GM19239 (cell line): ENCODE measurements at places on chromosomes 7 and 10.

- DNase-seq: no peak
These were observed 19.2 kb downstream of the YKT6 start for GRCh38 chr7:44220046-44220357.

GRCh38 chr10:110508806-110509544, 11.3 kb downstream of the DUSP5 start:
- no peak for DNase-seq

GRCh38 chr7:40551685-40552576, 417.1 kb downstream of the SUGCT start:
- DNase-seq: no peak

DNA sequence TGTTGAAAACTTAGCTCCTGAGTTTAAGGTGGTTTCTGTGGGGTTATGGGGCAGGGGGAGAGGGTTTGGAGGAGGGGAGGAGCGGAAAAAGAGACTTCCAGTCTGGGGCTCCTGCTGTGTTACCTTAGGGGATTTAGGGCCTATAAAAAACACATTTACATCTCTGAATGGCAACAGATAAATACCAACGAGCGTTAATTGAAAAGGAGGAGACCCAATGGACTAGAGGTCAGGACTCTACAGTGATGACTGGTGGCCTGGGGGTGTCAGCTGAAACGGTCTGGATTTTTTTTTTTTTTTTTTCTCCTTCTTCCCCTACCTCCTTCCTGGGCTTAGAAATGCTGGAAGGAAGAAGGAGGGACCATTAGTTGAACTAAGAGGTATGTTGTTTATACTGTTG, 47.4 kb downstream of the AUTS2 start:
- no peak for DNase-seq

- DNase-seq: no peak
These were observed 14.8 kb upstream of the GSAP start for GRCh38 chr7:77430927-77431326.

- no peak for DNase-seq
These were observed 10.9 kb upstream of the MAP3K8 start for GRCh38 chr10:30422981-30423654.

GRCh38 chr7:23211589-23211988, 29.7 kb downstream of the NUP42 start:
- DNase-seq: no peak

DNA sequence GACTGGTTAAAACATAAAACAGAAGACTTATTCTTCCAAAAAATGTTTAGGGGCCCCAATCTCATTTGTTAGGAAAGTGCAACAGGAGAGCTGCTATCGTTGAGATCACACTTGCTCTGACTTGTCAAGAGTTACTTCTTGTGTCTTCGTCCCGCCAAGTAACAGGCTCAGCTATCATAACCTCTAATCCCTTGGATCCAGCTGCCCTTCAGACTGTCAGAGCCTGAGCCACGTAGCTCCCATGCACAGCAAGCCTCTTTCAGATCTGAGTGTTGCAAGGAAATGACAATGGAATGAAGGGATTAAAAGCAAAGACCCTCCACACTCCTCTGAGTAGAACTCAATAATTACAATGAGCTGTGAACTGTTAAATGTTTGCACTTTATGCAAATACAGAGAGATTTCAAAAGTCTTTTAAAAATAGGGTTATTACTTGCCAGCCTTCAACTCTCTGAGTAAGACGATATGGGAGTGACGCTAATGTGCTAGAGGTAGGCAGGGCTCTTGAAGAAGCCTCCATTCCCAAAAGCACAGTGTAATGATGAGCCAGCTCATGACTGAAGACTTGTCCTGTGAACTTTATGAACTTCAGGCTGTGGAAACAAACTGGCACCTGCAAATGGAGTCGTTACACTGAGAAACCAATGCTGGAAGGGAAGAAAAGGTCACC, 28.4 kb upstream of the CDK13 start:
- DNase-seq: no peak

DNA sequence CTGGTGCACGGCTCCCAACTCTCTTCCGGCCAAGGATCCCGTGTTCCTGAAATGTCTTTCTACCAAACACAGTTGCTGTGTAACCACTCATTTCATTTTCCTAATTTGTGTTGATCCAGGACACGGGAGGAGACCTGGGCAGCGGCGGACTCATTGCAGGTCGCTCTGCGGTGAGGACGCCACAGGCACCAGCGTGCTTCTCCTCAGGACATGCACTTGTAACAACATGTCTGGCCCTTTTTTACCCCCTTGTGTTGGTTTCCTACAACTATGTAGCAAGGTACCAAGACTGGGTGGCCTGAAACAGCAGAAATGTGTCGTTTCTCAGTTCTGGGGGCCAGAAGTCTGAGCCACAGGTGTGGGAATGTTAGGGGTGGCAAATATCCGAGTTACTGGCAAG, 18.2 kb downstream of the CALML5 start:
- DNase-seq: no peak

- DNase-seq: no peak
These were observed 47.2 kb downstream of the PYROXD2 start for GRCh38 chr10:98367604-98368451.

- no peak for DNase-seq
These were observed 66.1 kb upstream of the RAPGEF5 start for GRCh38 chr7:22422831-22423615.

- DNase-seq: no peak
These were observed 294.6 kb downstream of the RNLS start for GRCh38 chr10:88288320-88289059.

DNA sequence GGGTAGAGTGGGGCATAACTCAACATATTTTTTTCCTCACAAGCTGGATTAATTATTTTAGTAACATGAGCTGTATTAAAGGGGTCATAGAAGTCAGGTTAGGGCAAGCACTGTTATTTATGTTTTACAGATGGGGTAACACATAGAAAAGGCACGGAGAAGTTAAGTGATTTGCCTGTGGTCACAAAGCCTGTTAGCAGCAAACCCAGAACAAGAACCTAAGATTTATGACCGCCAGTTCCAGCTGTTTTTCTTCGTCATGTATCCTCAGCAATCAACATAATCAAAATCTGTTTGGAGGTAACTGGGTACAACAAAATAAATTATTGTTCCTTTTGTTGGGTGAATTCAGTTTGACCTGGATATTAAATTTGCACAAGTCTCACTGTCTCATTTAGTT, 57.2 kb upstream of the BET1 start:
- no peak for DNase-seq

DNA sequence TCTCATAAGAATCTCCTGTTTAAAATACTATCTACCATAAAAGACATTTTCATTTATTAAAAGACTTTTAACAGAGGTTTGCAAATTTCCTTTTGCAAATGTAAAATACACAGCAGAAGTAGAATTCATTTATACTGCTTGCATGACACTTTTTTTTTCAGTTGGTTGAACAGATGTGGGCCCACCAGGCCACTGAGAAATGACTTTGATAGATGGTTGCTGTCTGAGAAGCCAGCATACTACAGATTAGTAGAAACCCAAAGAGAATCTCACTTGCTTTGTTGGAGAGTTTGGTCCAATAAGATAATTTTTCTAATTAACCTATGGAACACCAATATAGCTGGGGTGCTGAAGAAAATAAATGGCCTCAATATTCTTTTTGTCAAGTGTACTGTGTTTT, 66.3 kb downstream of the PHF14 start:
- DNase-seq: no peak

- no peak for DNase-seq
These were observed 765 bp downstream of the SLC25A40 start for GRCh38 chr7:87875151-87876039.

DNA sequence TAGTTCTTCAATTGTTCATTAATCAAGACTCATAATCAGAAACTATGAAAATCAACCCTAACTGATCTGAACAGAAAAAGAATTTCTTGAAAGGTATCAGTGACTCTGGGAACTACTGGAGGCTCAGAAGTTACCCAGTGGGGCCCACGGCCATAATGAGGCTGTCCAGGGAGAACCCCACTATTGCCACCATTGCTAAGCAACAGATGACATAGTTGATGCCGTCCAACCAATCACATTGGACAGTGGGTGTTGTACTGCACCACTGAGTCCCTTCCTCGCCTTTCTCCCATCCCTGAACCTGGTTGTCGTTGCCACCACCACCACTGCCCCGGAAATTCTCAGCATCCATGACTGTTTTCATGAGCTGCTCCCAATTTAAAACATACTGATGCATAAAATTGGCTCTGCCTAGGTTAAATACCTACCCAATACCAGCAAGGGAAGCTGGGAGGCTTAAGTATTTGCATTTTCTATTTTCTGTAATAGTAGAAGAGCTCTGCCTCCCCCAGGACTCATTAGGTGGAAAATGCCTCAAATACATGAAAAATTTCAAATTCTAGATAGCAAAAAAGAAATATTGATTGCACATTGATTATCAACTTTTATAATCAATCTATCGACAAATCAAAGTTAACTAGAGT, 26.7 kb upstream of the USP6NL start:
- peak; percentile 21 for DNase-seq

GRCh38 chr7:39709029-39709428, 85.7 kb downstream of the RALA start:
- DNase-seq: no peak

- no peak for DNase-seq
These were observed 30.0 kb downstream of the DNAJC12 start for GRCh38 chr10:67807855-67808456.

- no peak for DNase-seq
These were observed 147.1 kb downstream of the DNAJB9 start for GRCh38 chr7:108716783-108717182.

DNA sequence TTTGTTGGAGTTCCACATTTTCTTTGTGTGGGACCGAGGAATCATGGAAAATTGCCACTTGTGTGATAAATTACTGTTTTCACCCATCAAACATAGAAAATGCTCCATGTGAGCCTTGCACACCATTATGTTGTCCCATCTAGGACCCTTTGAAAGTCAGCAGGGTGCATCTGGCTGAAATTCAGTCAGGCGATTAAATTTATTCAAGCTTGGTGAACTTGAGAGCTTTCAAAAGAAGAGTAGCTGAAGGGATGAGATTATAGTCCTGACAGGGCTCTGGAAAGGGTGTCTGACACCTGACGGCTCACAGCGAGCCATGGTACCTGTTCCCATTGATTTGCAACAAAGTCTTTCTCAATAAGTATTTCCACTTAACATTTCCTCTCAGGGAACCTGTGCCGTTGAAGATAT, 399.7 kb upstream of the ETV1 start:
- no peak for DNase-seq

- no peak for DNase-seq
These were observed 882 bp downstream of the PDCD11 start for GRCh38 chr10:103397191-103397825.

DNA sequence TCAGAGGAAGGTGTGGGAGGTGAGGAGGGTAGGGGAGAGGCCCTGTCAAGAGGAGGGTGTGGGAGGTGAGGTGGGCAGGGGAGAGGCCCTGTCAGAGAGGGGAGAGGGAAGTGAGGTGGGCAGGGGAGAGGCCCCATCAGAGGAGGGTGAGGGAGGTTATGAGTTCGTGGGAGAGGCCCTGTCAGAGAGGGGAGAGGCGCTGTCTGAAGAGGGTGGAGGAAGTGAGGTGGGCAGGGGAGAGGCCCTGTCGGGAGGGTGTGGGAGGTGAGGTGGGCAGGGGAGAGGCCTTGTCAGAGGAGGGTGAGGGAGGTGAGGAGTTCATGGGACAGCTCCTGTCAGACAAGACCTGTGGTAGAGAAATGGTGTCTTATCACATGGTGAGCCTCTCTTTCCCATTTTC, 74.4 kb downstream of the INPP5A start:
- DNase-seq: no peak

DNA sequence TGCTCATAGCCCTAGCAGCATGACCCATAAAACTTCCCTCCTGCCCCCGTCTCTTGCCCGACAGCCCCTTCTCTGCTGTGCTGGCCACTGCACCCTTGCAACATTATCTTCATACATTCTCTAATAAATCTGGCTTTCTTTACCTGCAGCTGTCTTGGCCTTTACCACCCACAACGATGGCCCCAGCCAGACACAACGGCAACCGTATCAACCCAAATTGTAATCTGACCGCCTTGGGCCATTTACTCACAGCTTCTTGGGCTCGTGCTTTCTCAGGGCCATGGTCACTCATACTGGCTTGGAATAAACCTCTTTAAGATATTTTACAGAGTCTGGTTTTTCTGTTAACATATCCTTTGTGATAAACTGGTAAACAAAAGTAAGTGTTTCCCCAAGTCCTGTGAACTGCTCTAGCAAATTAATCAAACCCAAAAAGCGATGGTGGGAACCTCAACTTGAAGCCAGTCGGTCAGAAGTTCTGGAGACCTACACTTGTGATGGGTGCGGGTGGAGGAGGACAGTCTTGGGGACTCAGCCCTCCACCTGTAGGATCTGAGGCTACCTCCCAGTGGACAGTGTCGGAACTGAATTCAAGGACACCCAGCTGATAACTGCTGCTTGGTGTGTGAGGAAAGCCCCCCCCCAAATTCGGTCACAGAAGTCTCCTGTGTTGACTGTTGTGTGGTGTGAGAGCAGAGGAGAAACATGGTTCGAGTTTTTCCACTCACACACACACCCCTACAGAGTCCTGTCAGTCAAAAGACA, 87.6 kb upstream of the ATP6V0A4 start:
- DNase-seq: no peak

DNA sequence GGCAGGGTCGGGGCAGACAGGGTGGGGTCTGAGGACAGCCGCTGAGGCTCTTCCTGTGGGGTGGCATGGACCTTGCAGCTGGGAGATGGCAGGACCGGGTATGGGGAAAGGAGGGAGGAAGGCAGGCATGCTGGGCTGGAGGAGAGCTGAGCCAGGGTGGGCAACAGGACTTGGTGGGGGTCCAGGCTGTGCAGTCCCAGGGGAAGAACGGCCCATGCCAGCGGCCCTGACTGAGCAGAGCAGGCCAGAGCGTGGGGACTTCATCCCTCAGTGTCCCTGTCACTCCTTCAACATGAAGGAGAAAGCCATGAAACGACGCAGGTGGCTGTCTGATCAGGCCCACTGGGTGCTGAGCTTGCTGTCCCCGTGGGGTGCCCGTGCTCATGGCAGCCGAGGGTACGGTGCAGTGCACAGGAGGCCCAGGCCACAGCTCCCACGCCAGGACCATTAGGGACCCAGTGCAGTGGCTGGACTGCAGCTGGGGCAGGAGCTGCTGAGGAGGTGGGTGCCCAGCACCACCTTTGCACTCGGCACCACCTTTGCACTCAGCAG, 519.6 kb downstream of the PTPRN2 start:
- DNase-seq: no peak

DNA sequence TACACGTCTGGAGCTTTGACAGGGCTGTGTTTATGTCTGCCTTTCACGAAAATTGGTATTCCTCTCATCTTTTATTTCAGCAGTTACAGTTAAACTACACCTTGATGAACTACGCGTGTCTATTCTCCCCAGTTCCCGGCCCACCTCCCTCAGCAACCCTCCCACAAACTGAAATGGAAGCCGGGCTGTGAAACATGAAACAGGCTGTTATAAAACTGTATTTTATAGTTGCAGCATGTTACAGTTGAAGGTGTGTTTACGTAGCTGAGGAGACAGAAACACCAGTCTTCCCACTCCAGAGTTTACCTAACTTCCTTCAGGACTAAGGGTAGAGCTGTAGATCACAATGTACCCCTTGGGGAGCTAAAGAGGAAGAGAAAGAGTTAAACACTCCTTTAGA, 228.3 kb upstream of the ZNF32 start:
- DNase-seq: no peak

DNA sequence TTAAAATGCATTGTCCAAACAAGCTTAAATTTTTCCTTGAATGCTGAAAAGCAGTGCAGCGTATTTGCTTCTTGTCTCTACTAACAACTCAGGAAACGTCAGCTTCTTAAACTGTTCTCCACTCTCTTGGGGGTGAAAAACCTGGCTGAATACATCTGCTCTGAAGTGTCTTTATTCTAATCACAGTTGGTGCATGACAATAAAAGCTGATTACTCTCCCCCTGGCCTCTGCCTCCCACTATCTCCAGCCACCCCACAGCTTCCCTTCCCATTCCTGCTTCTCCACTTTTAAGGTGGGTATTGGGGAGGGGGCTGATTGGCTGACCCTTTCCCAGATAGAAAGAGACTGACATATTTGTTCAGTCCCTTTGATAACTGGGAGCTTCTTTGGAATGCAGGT, 456.0 kb downstream of the SORCS1 start:
- no peak for DNase-seq
